NCI-H82 (cell line): ENCODE measurements at places on chromosomes 12 and 14.

DNA sequence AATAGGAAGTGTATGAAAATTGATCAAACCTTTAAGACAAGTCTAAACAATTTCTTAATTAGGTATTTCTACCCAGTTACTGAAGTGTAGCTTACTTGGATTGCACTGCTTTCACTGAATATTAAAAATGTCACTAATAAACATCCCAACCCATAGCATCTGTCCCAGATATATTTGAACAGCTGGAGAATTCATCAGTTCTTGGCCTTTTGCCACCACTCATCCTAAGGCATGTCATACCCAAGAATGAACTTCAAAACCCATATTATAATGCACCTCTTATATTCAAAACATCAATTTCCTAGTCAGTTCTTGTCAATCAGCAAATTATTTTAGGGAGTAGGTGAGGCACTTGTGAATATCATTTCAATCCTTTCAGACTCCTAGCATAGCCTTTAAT lies 392.3 kb downstream of the PAWR start:
- no peak for DNase-seq

DNA sequence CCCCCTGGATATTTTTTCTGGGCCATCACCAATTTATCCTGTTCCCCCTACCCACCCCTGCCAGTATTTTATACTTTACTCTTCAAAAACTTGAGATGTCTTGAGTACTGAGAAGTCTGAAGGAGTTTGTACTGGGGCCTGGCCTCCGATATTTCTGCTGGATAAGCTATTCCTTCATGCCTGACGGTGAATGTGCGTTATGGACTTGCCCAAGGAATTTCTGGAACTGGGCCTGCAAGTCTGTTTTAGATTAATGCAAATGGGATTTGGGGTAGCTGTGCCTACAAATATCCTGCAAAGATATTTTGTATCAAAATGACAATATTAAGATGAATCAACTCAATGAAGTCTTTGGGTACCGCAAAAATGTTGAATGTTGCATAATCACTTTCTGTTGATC lies at the start of gene PTCSC3:
PTCSC3 (minus strand) TSS at position 199 of the 400 bp plus-strand sequence.
- no peak for DNase-seq

GRCh38 chr12:74193191-74193590 lies 344.4 kb upstream of the ATXN7L3B start:
- DNase-seq = no peak

DNA sequence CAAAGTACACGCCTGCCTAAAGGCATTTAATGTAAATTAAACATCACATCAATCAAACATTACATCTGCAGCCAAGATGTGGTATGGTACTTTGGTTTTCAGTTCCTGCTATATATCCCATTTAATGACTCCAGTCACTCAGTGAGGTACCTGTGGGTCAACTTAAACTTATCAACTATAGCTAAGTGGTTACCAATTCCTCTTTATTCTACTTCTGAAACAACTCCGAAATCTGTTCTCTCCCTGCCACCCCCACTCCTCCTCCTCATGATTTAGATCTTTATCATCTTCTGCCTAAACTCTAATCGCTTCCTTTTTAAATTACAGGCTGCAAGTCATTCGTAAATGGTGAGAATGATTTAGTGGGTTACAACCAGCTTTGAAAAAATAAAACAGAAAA lies 57.9 kb downstream of the BCL2L14 start:
- DNase-seq = no peak

- no peak for DNase-seq
Measured at GRCh38 chr14:22105006-22105623, 431.5 kb upstream of the OR4E1 start.

GRCh38 chr14:100890061-100890850 lies 13.3 kb downstream of the RTL1 start:
- no peak for DNase-seq

- no peak for DNase-seq
Measured at GRCh38 chr14:53027041-53027440, 76.2 kb upstream of the FERMT2 start.

- no peak for DNase-seq
Measured at GRCh38 chr12:96720363-96720705, 186.7 kb upstream of the NEDD1 start.

GRCh38 chr12:77130193-77130592 lies 64.8 kb upstream of the E2F7 start:
- DNase-seq = peak; percentile 38

DNA sequence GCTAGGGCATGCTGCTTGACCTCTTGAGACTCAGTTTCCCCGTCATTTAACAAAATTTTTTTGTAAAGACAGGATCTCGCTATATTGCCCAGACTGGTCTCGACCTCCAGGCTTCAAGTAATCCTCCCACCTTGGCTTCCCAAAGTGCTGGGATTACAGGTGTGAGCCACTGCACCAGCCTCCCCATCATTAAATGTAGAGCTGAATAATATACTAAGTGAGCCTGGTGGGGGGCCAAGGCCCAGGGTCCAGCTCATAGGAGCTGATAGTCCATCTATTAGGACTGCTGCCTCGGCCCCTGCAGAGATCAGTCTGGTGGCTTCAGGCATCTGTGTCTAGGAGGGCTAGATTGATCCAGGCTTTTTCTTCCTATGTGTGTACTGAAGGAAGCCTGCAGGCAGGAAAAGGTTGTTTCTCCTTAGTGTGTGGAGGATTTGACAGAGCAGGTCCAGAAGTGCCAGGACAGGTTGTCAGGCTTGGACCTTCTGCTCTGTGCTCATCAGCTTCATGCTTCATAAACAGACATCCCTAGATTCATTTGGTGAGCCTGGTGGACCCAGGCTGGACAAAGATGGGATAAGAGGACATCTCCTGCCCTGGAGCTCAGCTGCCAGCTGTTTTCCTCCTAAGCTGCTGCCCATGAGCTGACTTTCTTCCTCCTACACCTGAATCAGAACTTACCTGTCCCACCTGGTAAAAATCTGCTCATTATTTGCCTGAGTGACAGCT lies 135.4 kb downstream of the ZFP36L1 start:
- no peak for DNase-seq

DNA sequence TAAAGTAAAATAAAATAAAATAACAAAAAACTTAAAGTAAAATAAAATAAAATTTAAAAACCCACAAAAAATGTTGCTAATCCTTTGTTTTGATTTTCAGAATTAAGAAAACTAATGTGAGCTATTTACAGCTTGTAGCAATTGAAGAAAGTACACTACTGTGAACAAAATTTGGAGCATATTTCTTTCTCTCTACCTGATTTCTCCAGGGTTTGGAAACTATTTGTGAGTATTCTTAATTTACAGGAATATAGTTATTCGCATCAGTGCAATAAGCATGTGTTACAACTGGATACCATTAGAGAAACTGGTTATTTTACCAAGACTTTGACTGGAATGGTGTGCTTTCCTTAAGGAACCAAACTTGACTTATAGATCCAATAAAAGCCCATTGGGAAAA lies 86.1 kb upstream of the CNOT2 start:
- DNase-seq = no peak

GRCh38 chr14:98999901-99000300 lies 272.1 kb downstream of the BCL11B start:
- DNase-seq = peak; percentile 93

- no peak for DNase-seq
Measured at GRCh38 chr14:26709019-26709418, 111.2 kb upstream of the NOVA1 start.

DNA sequence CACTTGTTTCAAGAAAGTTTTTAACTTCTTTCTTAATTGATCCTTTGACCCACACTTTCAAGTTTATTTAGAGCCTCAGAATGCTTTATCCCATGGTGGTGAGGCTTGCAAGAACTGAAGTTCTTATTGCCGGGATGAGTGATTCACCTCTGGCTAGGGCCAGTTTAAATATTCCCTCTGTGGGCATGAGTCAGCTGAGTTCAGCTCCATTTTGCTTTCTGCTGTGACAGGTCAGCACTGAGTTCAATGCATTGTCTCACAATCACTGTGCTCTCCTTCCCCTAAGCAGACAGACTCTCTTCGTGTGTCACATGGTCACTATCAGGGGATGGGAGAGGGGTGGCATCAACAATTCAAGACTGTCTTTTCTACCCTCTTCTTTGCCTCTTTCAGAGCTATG lies 514.6 kb upstream of the FBXO33 start:
- no peak for DNase-seq

DNA sequence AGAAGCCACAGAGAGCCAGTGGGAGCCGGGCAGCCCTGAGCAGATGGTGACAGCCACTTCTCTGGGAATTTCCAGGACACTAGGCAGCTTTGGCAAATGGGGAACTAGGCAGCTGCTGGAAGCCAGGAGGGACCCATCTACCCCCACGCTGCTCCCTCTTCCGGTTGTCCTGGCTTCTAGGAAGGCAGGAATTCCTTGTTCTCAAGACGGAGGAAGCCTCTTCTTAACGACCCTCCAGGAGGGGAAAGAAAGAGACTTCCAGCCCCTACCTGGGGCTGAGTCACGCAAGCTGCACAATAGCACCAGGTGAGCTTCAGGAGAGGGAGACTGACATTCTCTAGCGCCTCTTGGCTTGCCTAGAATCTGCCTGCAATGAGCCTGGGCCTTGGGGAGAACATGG lies 141.5 kb downstream of the ANO2 start:
- DNase-seq = no peak
